Activated T-helper 2 cell treated with anti-CD3 and anti-CD28 coated beads, Interferon-gamma antibody, Interleukin-2, Interleukin-4, amounts not matched to agents 10 μg/mL and 5 μg/mL and 100 μg/mL, durations not matched to agents 14 hours and 24 hours and 36 hours (primary cell): ENCODE measurements at places on chromosomes 13 and 19. TPM values are rescaled to one million over a fixed set of nuclear protein-coding genes. Genes with fewer than 3 reads are reported as not detected.

TMEM238 gene
- total RNA-seq = 7.9 and 10.5 TPM in 2 replicates

ZNF414 gene
- total RNA-seq = 22.5 and 23.6 TPM in 2 replicates

NOP53 gene
- 266 and 269 TPM in 2 replicates for total RNA-seq

TSEN34 gene
- 16.8 and 19.0 TPM in 2 replicates for total RNA-seq

ACER1 gene
- 0.11 TPM in 2 replicates for total RNA-seq

APLP1 gene
- 1.2 and 1.4 TPM in 2 replicates for total RNA-seq

CACNA1A gene
- 0.25 and 0.30 TPM in 2 replicates for total RNA-seq

PTGIR gene
- total RNA-seq = 214 and 218 TPM in 2 replicates

PRX gene
- 0.83 and 0.87 TPM in 2 replicates for total RNA-seq

ZNF700 gene
- total RNA-seq = 14.5 and 14.6 TPM in 2 replicates

FCER2 gene
- total RNA-seq = 0.46 and 0.99 TPM in 2 replicates

TEX26 gene
- total RNA-seq = not detected in 2 replicates

C1QTNF9B gene
- total RNA-seq = not detected in 2 replicates

CEACAM7 gene
- total RNA-seq = not detected in 2 replicates

KLF1 gene
- total RNA-seq = 0.62 and 0.97 TPM in 2 replicates

TMPRSS9 gene
- total RNA-seq = not detected in 2 replicates

ZNF99 gene
- not detected in 2 replicates for total RNA-seq

PRRG2 gene
- 0.83 and 0.84 TPM in 2 replicates for total RNA-seq

NECTIN2 gene
- total RNA-seq = 0.27 and 0.37 TPM in 2 replicates

ZNF527 gene
- total RNA-seq = 3.2 TPM in 2 replicates

PRSS57 gene
- total RNA-seq = not detected in 2 replicates

SARS2 gene
- total RNA-seq = 41.1 and 45.2 TPM in 2 replicates

TLE2 gene
- 2.2 and 2.4 TPM in 2 replicates for total RNA-seq

COLGALT1 gene
- 77.0 and 84.3 TPM in 2 replicates for total RNA-seq

VMAC gene
- 3.1 and 3.8 TPM in 2 replicates for total RNA-seq

ETV2 gene
- 1.0 and 1.6 TPM in 2 replicates for total RNA-seq

DIS3 gene
- total RNA-seq = 45.0 and 48.6 TPM in 2 replicates

EEF1AKMT1 gene
- total RNA-seq = 12.2 and 12.7 TPM in 2 replicates

MAST1 gene
- 5.2 and 6.5 TPM in 2 replicates for total RNA-seq

GPR108 gene
- 90.4 and 95.4 TPM in 2 replicates for total RNA-seq

MCEMP1 gene
- total RNA-seq = not detected in 2 replicates

EDNRB gene
- not detected in 2 replicates for total RNA-seq

TEX29 gene
- 0.46 and 0.51 TPM in 2 replicates for total RNA-seq

TLE6 gene
- total RNA-seq = 1.4 and 1.5 TPM in 2 replicates

CYP2F1 gene
- not detected in 2 replicates for total RNA-seq

MEDAG gene
- not detected in 2 replicates for total RNA-seq

IPO5 gene
- total RNA-seq = 225 and 227 TPM in 2 replicates

ZNF761 gene
- 12.1 and 12.2 TPM in 2 replicates for total RNA-seq

ODAD3 gene
- total RNA-seq = 0.37 TPM in 1 of 2 replicates, not detected in the other

ITM2B gene
- total RNA-seq = 48.7 and 54.4 TPM in 2 replicates

PSG4 gene
- not detected in 2 replicates for total RNA-seq

LIM2 gene
- not detected in 2 replicates for total RNA-seq

CYP4F2 gene
- not detected in 2 replicates for total RNA-seq

CGB3 gene
- total RNA-seq = not detected in 2 replicates

FAM32A gene
- total RNA-seq = 65.6 and 68.6 TPM in 2 replicates

ZNF296 gene
- total RNA-seq = 3.9 and 5.8 TPM in 2 replicates

IGFL2 gene
- 0.46 TPM in 1 of 2 replicates, not detected in the other for total RNA-seq

UBE2L5 gene
- not detected in 2 replicates for total RNA-seq

DNAAF3 gene
- 0.23 and 0.27 TPM in 2 replicates for total RNA-seq

MUC16 gene
- not detected in 2 replicates for total RNA-seq

ERICH4 gene
- not detected in 2 replicates for total RNA-seq

ZNF560 gene
- not detected in 2 replicates for total RNA-seq

DHDH gene
- total RNA-seq = 0.67 TPM in 1 of 2 replicates, not detected in the other

SHISA2 gene
- 0.07 and 0.14 TPM in 2 replicates for total RNA-seq

CDK8 gene
- total RNA-seq = 18.3 and 21.2 TPM in 2 replicates

PPP6R1 gene
- 180 and 183 TPM in 2 replicates for total RNA-seq

SHD gene
- total RNA-seq = 0.46 and 1.2 TPM in 2 replicates

MFSD12 gene
- 93.7 and 94.1 TPM in 2 replicates for total RNA-seq
